H1 (cell line): ENCODE measurements at places on chromosomes 4 and X.

DNA sequence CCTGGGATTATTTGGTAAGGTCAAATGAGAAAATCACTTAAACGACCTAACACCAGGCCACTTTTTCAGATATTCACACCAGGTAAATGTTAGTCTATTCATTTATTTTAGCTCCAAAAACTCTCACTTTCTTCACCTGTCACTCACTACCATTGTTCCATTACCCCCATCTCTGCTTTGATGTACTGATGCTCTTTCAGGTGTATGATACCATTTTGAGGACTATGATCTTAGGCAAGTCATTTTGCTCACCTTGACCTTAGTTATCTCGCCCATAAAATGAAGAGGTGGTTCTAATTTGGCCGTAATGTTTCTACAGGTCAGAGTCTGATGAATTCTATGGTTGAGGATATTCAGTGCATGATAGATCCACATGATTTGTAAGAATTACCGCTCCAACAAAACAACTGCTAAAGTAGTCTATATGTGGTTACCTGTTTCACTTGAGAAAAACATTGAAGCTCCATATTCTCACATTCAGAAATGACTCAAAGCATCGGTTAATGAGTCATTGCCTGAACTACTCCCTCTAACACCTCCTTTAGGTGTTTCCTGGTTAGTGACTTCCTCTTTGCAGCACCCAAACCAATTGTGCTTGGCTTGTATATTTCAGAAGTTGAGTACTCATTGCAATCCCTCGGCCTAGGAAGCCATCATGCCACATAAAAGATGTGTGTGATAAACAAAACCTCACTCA lies 4.5 kb downstream of the DTHD1 start:
- DNase-seq = no peak
- no peaks in the 10 kb centered on the region for H3K4me1 ChIP-seq
- no peak overlapping the region for H3K4me3 ChIP-seq
- no peaks in the 10 kb centered on the region for H3K36me3 ChIP-seq
- no peaks in the 10 kb centered on the region for H3K27me3 ChIP-seq
- no peak overlapping the region for H3K27ac ChIP-seq

DNA sequence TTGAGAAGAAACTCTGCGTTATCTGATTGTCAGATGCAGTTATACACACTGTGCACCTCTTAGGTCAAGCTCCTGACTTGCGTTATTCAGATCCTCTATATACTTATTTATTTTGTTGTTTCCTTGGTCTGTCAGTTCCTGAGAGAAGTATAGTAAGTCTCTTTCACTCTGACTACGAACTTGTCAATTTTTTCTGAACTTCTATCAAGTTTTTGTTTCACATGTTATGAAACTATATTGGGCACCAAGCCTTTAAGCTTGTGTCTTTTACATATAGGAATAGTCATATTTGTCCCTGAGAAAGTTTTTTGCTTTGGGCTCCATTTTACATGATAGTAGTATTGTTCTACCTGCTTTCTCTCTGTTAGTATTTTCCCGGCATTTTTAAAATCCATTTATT lies 31.7 kb downstream of the ZNF275 start:
- H3K36me3 ChIP-seq = no peaks in the 10 kb centered on the region
- no peak overlapping the region for H3K4me3 ChIP-seq
- H3K27me3 ChIP-seq = no peaks in the 10 kb centered on the region
- no peak for DNase-seq
- no peaks in the 10 kb centered on the region for H3K4me1 ChIP-seq

DNA sequence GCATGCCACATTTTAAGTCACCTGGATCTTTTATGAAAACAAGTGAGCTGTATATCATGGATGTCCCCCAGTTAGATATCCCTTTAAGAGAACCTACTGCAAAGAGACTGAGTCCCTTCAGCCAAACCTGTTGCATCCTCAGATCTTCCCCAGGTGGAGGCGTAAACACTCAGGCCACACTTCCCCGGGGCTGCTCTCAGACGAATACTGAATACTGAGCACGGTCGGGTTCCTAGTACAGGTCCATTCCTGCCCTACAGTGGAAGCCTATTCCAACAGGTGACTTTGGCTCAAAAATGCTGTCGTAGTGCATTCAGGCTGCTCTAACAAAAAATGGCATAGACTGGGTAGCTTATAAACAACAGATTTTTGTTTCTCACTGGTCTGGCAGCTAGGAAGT lies 320.2 kb upstream of the CLNK start:
- no peak overlapping the region for H3K27ac ChIP-seq
- no peak overlapping the region for H3K4me3 ChIP-seq
- no peaks in the 10 kb centered on the region for H3K36me3 ChIP-seq
- DNase-seq = no peak
- no peaks in the 10 kb centered on the region for H3K4me1 ChIP-seq
- H3K27me3 ChIP-seq = no peaks in the 10 kb centered on the region

GRCh38 chrX:102866981-102867656 lies 70.0 kb upstream of the RAB40AL start:
- no peaks in the 10 kb centered on the region for H3K27me3 ChIP-seq
- H3K4me1 ChIP-seq = no peaks in the 10 kb centered on the region
- DNase-seq = no peak
- no peak overlapping the region for H3K4me3 ChIP-seq
- no peaks in the 10 kb centered on the region for H3K36me3 ChIP-seq

DNA sequence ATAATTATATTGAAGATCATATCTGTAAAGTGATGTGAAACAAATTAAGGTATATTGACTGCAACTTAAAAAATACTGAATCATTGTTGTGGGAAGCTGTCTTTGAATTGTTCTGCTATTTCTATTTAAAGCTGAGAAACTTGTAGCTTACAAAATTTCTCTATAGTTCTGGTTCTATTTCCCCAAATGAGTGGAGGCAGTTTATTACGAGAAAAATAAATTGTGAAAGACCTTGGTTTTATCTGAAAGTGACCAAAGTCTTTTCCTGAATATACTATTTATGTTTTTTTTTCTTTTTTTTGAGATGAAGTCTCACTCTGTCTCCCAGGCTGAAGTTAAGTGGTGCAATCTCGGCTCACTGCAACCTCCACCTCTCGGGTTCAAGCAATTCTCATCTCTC lies 165.4 kb downstream of the SH3BGRL start:
- no peak overlapping the region for H3K27ac ChIP-seq
- no peaks in the 10 kb centered on the region for H3K36me3 ChIP-seq
- H3K4me3 ChIP-seq = no peak overlapping the region

DNA sequence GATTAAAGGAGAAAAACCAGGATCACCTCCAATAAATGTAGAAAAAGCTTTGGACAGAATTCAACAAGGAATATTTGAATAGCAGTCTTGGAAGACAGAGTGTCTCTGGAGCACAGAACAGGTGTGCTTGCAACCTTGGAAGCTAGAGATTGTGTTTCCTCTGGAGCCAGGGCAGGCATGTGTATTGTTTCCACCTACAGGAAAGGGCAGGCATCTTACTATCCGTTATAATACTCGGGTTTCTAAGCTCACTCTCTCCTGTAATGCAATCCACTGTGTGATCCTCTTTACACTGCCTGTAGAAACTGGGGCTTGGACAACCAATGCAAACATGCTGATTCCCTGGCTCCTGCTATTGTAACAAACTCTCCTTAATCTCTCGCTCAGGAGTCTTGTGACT lies 14.4 kb downstream of the CCDC110 start:
- no peak overlapping the region for H3K27ac ChIP-seq
- no peaks in the 10 kb centered on the region for H3K4me1 ChIP-seq
- H3K27me3 ChIP-seq = no peaks in the 10 kb centered on the region
- H3K36me3 ChIP-seq = no peaks in the 10 kb centered on the region

DNA sequence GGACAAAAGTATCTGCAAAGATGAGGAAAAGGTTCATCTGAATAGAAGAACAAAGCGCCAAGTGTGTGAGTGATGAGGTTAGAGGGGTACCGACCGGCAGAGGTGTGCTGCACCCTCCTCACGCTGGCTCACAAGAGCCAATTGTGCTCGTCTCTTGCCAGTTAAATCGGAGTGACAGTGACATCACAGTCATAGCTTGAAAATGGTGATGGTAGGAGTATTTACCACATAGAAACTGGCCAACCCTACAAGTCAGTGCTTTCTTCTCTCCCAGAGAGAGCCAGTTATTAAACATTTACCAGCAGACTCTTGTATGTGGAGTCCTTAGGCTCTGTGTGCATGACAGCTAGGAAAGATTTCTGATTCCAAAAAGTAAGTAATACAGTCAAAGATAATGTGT lies 32.4 kb downstream of the CLDN22 start:
- DNase-seq = no peak
- no peak overlapping the region for H3K4me3 ChIP-seq
- no peak overlapping the region for H3K27ac ChIP-seq
- H3K27me3 ChIP-seq = no peaks in the 10 kb centered on the region
- peaks cover 57% of the 10 kb centered on the region for H3K36me3 ChIP-seq

DNA sequence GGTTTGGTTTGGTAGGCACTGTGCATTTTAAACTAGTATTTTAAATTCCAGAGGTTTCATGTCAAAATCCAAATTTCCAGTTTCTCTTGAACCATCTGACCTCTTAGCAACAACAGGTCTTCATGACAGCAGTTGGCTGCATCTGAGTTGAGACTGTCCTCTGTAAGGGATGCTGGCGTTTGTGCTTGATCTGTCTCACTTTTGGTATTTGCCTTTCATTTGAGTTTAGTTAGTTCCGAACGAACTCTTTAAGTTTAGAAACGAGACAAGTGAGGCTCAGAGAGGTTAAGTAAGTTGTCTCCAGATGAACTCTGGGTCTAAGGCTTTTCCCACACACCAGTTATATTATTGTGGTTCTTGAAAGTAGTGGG lies 29.1 kb downstream of the SPARCL1 start:
- H3K4me1 ChIP-seq = no peaks in the 10 kb centered on the region
- no peak for DNase-seq
- no peaks in the 10 kb centered on the region for H3K36me3 ChIP-seq
- H3K4me3 ChIP-seq = no peak overlapping the region
- no peak overlapping the region for H3K27ac ChIP-seq

GRCh38 chr4:155025762-155026457 lies 182.5 kb upstream of the NPY2R start:
- DNase-seq = peak; percentile 38
- no peaks in the 10 kb centered on the region for H3K36me3 ChIP-seq
- no peak overlapping the region for H3K4me3 ChIP-seq
- no peaks in the 10 kb centered on the region; the same call in 1 of the 2 replicates for H3K4me1 ChIP-seq
- H3K27ac ChIP-seq = no peak overlapping the region
- H3K27me3 ChIP-seq = no peaks in the 10 kb centered on the region

- no peaks in the 10 kb centered on the region for H3K36me3 ChIP-seq
- H3K27me3 ChIP-seq = no peaks in the 10 kb centered on the region
- H3K4me3 ChIP-seq = no peak overlapping the region
- no peak overlapping the region for H3K27ac ChIP-seq
- H3K4me1 ChIP-seq = no peaks in the 10 kb centered on the region
- no peak for DNase-seq
Measured at GRCh38 chr4:69088473-69088872, 7.8 kb upstream of the UGT2B7 start.

DNA sequence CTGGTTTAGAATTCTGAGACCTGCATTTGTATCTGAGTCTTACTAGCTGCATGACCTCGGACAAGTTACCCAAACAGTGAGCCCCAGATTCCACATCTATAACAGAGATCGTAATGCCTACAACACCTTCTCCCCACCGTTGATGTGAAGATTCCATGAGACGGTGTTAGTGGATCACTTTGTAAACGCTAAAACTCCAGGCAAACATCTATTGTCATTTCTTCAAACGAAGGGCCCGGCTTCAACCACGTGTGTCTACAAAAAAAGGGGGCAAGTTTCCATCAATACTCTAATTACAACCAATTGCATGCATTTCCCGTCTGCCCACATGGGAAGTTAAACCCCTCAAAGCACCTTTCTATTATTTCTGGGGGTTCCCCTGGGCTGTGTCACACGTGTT lies 99.1 kb upstream of the ENPP6 start:
- no peaks in the 10 kb centered on the region for H3K36me3 ChIP-seq
- no peaks in the 10 kb centered on the region; the same call in 1 of the 2 replicates for H3K4me1 ChIP-seq
- no peaks in the 10 kb centered on the region for H3K27me3 ChIP-seq

GRCh38 chrX:153684467-153685155 lies 3.1 kb upstream of the SLC6A8 start:
- H3K27ac ChIP-seq = peak overlapping the region; percentile 73; the same call in 1 of the 2 replicates
- peak; percentile 52 for DNase-seq

DNA sequence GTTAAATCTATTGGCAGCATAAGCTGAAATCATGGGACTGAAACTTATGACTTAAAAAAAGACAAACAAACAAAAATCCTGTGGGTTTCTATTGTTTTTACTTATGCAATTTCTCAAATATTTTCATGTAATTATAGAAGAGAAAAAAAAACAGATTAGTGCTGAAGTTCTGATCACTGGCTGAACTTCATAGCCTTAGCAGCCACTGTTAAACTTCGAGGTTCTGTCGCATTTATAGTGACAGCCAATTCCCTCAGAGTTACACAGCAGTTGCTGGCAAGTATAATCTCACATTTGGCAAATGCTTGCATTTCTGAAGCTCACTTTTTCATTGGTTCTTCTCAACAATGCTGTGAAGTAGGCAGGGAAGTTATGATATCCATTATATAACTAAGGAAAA lies 748.9 kb upstream of the MAGEB2 start:
- no peaks in the 10 kb centered on the region for H3K4me1 ChIP-seq
- no peak overlapping the region for H3K27ac ChIP-seq
- H3K4me3 ChIP-seq = no peak overlapping the region
- DNase-seq = no peak

DNA sequence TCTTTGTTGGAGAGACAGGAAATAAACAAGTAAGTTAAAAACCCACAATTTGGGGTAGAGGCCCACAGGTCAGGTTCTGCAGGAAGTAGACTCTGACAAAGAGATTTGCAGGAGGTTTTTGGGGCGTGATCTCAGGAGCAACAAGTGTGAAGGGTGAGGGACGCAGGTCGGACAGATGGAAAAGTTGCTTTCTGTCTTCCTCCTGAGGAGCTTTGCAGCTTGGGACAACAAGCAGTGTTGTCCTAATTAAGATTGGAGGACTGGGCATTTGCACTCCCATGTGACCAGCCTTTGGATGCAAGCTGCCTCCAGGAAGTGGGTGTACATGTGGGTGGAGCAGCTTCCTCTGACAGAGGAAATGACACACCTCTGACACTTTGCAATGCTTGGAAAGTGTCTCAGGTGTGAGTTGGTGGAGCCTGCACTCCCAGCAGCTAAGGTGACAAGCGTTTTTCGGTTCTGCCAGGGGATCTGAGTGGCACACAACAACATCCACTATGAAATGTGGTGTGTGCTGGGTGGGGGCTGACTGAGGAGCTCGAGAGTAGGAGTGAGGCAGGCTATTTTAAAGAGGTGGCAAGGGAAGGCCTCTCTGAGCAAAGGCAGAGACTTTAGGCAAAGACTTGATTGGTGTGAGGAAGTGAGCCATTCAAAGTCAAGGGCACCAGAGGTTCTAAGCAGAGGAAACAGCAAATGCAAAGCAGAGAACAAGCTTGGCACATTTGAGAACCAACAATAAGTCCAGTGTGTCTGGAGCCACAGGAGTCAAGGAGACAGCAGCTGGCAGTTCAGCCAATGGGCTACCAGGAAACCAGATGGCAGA lies 339.8 kb upstream of the GATB start:
- no peak overlapping the region for H3K27ac ChIP-seq
- DNase-seq = no peak
- H3K4me3 ChIP-seq = no peak overlapping the region
- H3K4me1 ChIP-seq = no peaks in the 10 kb centered on the region

- no peaks in the 10 kb centered on the region for H3K36me3 ChIP-seq
- H3K27me3 ChIP-seq = no peaks in the 10 kb centered on the region
- no peak for DNase-seq
- H3K27ac ChIP-seq = no peak overlapping the region
- H3K4me1 ChIP-seq = no peaks in the 10 kb centered on the region
- H3K4me3 ChIP-seq = no peak overlapping the region
Measured at GRCh38 chr4:88110826-88111225, 47.6 kb downstream of the ABCG2 start.
